ENCODE measurements at places on chromosomes 7 and 10.

DNA sequence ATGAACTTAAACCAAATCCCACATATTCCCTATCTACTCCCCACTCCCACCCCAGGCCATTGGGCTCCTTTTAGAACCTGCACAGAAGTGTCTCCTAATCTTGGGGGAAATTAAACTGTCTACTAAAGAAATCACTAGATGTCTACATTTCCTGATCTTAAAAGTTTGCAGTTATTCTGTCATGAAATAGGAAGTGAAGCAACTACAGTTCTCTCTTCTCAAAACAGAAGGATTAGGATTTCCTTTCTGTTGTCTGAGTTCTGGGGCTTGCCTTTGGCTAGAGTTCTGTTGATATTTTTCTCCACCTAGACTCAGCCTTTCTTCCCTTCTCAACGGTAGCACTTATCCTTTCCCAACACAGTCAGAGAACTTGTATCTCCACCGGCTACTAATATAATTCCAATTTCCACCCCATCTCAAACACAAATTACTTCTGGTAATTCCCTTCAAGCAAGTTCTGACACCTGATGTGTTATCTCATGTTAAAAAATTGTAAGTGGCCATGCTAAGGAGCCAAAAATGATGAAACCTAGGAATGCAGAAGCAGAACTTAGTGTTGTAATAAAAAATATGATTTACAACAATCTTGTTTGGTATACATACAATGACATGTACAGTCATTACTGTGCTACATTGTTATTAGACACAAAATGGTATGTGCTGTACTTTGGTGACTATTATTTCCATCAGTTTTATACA, 12.1 kb downstream of the OR9A4 start:
- no peak for DNase-seq

- DNase-seq, result no peak
Observed at GRCh38 chr10:127429601-127430312, 119.4 kb upstream of the NPS start.

GRCh38 chr7:30671793-30672465, 10.3 kb downstream of the CRHR2 start:
- no peak for DNase-seq

DNA sequence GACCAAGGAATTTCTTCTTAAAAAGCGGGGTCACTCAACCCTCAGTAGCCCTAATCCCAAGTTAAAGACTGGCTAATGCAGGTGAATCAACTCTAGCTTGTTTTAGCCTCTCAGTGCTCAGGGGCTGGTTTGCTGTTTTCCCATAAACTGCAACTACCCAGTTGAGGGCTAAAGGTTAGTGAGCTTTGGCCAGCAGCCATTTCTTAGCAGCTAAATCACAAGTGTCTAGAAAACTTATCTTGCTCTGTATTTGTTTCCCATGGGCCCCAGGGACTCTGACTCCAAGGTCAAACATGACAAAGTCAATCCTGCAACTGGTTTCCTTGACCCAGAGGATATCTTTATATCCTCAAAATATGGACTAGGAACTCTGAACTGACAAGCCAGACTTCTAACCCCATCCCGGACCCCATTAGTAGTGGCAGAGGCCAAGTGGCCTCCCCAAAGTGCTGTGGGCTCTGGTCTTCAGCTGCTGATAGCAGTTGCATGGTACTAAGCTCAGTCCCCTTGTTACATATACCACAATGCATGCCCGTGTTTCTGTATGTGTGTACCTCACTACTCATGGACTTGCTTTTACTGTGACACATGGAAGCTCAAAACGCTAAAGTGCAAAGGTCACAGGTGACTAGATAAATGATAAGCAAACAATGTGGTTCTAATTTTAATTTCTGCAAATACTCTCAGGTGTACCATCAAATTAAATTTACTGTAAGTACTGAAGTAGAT, 793.0 kb upstream of the IGFBP3 start:
- no peak for DNase-seq

Data from Right ventricle myocardium superior (tissue), 1 donor.